Right ventricle myocardium superior (tissue), 1 donor: ENCODE measurements at places on chromosomes 5 and 9.

GRCh38 chr5:7849681-7850394 lies 1.1 kb downstream of the CFAP90 start:
- no peak for DNase-seq

- no peak for DNase-seq
Observed at GRCh38 chr9:135849181-135849580, 58.2 kb downstream of the CAMSAP1 start.

DNA sequence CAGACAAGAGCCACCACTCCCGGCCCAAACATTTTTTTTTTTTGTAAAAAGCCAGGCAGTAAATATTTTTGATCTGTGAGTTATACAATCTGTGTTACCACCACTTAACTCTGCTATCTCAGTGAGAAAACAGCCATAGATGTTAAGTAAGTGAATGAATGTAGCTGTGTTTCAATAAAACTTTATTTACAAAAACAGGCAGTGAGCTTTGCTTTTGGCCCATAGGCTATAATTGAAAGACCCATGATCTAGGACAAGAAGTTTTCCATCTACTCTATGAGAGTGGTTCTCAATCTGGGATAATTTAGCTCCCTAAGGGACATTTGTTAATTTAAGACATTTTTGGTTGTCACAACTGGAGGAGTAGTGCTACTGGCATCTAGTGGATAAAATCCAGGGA lies 91.0 kb downstream of the TMC1 start:
- no peak for DNase-seq

DNA sequence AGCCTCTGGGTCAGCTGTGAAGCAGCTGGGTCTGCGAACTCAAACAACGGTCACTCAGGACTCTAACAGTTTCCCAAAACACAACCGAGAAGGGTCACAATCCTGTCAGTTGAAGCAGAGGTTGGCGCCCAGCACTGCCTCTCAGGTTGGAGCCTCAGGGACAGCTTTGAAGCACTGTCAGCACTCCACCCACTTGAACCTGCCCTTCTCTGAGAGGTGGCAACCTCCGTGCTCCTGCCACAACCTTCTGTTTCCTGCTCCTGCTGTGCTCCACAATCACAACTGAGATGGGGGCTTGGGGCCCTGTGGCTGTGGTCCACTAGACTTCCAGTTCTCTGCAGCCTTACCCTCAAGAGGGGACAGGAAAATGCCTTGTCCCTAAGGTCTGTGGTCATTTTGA lies 21.7 kb upstream of the LCP2 start:
- no peak for DNase-seq

DNA sequence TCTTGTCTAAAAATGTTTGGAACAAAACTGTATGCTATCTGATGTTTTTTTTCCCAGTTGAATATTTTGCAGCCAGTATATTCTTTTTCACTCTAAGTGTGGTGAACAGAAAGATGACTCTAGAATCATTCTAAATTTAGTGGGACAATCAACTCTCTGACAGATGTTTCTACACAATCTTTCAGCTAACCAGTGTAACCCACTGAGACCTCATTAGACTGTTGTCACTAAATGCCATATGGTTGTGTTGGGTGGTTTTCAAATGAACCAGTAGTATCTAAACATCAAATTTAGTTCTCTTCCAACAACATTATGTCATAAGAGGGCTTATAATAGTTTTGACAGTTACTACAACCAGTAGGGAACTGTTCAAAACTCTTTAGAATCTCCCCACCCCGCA lies 129.6 kb upstream of the PRLR start:
- DNase-seq, result no peak

GRCh38 chr5:175329976-175330375 lies 114.0 kb downstream of the DRD1 start:
- no peak for DNase-seq

GRCh38 chr9:16705111-16705604 lies 165.3 kb downstream of the BNC2 start:
- peak; percentile 88 for DNase-seq

DNA sequence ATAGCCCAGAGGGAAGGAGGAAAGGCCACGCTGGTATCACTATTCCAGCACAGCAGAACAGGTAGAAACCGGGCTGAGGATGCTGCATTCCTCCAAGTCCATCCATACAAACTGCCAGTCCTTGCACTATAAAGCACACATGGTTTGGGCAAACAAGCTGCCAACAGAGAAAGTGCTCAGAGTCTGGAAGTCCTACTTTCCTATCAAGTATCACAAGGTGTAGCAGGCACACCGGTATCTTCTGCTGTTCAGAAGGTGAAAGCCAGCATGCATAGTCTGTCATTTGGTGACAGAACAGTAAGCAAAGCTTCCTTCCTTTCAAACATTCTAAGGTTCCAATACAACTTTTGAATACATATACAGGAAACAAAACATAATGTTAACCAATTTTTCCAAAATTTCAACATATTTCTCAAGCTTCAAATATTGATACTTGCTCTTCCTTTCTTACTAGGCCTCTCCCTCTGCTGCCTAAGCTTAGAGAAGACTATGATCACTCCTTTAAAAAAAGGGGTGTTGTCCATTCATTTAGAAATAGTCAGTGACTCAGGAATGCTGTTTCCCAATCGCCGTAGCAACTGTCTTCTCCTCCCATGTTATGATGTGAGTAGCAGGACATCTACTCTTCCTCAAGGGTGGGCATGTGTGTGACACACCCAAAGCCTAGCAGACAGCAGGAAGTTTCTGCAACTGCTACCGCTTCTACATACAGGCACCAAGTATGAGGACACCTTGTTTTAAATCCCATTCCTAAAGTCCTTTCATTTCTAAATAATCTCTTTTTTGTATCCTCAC lies 14.7 kb downstream of the DIAPH1 start:
- no peak for DNase-seq

DNA sequence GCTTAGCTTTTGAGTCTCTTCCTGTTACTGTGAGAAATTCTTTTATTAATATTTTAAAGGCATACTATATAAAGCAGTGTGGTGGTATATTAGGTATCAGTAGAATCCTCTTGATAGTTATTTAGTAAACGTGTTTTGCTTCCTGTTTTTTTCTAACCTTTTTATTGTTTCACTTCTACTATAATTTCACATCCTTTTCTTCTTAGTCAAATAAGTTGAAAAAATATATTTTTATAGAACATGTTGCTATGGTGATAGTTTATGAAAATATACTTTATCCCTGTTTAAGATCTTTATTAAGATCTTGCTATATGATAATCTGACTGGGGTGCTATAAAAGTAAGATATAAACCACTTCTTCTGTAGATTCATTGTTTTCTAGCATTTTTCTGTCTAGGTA lies 2.1 kb downstream of the POLK start:
- DNase-seq, result no peak

DNA sequence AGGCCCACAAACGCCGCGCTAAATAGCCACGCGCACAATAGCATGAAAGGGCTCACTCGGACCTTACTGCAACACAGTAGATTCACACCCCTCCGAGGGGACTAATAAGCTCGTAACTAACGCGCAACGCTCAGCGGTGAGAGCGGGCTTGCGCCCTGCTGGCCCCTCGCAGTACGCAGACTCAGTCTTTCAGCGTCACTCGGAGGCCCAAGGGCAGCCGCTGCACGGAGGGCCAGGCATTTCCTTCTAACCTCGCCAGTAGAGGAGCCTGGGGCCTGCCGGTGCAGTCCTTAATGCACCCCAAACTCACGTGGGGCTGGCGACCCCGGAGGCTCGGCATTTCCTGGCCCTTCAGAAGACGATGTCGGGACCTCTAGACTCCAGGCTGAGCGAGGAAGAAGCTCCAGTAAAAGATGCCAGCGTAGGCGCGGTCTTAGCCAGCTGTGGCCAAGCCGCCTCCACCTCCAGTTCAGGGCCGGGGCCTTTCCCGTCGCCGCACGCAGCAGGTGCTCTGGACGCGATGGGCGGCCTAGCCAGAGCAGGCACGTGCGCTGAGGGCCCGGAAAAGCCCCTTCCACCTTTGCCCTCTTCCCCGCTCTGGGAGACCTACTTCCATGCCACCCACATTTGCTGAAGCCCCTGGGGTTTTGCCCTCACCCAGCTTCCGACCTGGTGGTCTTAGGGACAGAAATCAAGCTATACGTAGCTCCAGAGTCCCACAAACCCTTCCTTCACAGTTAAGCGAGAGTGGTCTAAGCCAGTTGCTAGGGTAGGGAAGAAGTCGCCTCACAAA lies 38.3 kb upstream of the TIFAB start:
- DNase-seq, result no peak

GRCh38 chr9:114830546-114830945 lies 24.7 kb upstream of the TNFSF15 start:
- no peak for DNase-seq

DNA sequence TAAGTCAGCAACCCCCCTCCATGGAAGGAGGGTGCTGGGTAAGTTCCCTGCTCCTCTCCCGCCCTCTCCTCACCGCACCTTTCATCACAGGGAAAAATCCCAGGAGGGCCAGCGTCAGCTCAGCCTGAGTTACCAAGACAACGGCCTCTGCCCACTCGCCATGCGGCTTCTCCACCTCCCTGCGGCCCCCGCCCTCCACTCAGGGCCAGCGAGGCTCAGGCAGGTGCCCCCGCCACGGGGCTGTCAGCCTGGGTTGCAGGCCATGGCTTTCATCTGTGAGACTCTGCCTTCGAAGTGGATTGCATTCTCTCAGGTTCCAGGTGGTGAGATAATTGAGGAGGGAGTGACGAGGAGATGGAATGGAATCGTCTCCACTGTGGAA lies 27.2 kb upstream of the LAMC3 start:
- no peak for DNase-seq

GRCh38 chr5:41277476-41278245 lies 64.3 kb upstream of the C6 start:
- DNase-seq, result no peak

GRCh38 chr5:116492016-116492623 lies 82.5 kb downstream of the SEMA6A start:
- DNase-seq, result no peak

GRCh38 chr9:129379181-129379836 lies 201.2 kb upstream of the IER5L start:
- no peak for DNase-seq

DNA sequence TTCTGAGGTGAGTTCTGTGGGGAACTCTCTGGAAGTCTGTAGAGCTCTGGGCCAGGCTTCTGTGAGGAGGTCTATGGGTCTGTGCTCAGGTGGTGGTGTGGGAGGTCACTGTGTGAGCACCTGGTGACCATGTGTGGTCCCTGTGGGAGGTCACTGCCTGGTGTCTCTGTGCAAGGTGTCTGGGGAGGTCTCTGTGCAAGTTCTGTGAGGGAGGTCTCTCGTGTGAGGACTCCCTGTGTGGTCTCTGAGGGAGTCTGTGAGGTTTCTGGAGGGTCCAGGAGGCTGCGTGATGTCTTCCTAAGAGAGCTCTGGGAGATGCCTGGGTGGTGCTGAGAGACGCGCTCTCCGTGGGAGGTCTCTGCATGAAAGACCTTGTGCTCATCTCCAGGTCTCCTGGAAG lies 6.0 kb upstream of the SPATA31E1 start:
- no peak for DNase-seq

DNA sequence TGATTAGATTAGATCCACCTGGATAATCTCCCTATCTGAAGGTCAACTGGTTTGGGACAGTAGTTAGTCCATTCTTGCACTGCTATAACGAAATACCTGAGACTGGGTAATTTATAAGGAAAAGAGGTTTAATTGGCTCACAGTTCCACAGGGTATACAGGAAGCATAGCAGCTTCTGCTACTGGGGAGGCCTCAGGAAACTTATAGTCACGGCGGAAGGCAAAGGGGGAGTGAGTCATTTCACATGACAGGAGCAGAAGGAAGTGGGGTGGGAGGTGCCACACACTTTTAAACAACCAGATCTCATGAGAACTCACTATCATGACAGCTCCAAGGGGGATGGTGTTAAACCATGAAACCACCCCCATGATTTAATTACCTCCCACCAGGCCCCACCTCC lies 9.9 kb downstream of the C9orf40 start:
- DNase-seq, result no peak

- DNase-seq, result no peak
Observed at GRCh38 chr9:36398745-36399144, 1.3 kb downstream of the RNF38 start.

DNA sequence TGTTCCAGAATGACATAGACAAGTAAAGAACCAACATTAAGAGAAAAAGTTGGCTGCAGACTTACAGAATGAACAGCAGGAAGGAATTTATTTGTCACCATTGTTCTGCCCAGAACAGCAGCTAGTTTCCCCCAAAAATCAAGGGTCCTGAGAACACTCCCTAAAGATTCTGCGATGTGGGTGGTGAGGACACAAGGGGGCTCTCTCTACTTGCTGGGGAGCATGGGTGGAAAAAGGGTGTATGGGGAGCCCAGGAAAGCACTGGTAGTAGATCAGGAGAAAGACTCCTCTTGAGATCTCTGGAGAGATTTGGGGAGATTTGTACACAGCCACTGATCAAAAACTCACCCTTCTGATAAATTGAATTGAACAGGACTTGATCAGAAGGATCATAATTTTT lies 316.5 kb downstream of the KCTD16 start:
- DNase-seq, result no peak

- DNase-seq, result no peak
Observed at GRCh38 chr9:109471475-109472393, 26.4 kb downstream of the PTPN3 start.

DNA sequence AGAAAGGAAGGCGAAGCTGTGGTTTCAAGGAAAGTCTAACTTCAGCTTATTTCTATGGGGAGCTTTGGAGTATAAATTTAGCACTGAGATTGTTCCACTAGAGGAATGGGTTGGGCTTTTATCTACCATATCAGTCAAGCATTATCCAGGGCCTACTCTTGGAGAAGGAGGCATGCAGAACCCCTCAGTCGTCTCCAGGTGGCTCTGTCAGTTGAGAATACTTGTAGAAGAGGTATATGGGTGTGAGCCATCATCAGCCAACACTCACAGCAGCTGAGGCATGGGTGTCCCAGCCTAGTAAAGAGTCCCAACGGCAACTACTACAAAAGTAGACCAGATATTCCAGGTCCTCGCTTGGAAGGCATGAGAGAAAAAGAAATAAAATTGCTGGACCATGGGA lies 548.5 kb upstream of the GRAMD2B start:
- no peak for DNase-seq

- no peak for DNase-seq
Observed at GRCh38 chr9:130207241-130207992, 35.2 kb downstream of the NCS1 start.

- DNase-seq, result no peak
Observed at GRCh38 chr9:70392850-70393249, 21.6 kb downstream of the KLF9 start.

- no peak for DNase-seq
Observed at GRCh38 chr5:32542216-32543059, 42.9 kb upstream of the SUB1 start.
